ENCODE measurements at places on chromosomes 16 and 17. TPM values are rescaled to one million over a fixed set of nuclear protein-coding genes. Genes with fewer than 3 reads are reported as not detected.

PITPNM3 gene
- 0.57 TPM for total RNA-seq

HOXB7 gene
- total RNA-seq = 0.18 TPM

ZG16 gene
- total RNA-seq = not detected

NPIPA5 gene
- 0.54 TPM for total RNA-seq

MPV17L gene
- total RNA-seq = 1.1 TPM

GRB2 gene
- total RNA-seq = 57.6 TPM

SULT1A2 gene
- total RNA-seq = not detected

GRAP gene
- under 0.01 TPM for total RNA-seq

CA5A gene
- total RNA-seq = not detected

SPATA22 gene
- not detected for total RNA-seq

NAGPA gene
- total RNA-seq = 50.6 TPM
